HCT116 (cell line): ENCODE measurements at places on chromosomes 1 and 21. TPM values are rescaled to one million over a fixed set of nuclear protein-coding genes. Genes with fewer than 3 reads are reported as not detected.

DNA sequence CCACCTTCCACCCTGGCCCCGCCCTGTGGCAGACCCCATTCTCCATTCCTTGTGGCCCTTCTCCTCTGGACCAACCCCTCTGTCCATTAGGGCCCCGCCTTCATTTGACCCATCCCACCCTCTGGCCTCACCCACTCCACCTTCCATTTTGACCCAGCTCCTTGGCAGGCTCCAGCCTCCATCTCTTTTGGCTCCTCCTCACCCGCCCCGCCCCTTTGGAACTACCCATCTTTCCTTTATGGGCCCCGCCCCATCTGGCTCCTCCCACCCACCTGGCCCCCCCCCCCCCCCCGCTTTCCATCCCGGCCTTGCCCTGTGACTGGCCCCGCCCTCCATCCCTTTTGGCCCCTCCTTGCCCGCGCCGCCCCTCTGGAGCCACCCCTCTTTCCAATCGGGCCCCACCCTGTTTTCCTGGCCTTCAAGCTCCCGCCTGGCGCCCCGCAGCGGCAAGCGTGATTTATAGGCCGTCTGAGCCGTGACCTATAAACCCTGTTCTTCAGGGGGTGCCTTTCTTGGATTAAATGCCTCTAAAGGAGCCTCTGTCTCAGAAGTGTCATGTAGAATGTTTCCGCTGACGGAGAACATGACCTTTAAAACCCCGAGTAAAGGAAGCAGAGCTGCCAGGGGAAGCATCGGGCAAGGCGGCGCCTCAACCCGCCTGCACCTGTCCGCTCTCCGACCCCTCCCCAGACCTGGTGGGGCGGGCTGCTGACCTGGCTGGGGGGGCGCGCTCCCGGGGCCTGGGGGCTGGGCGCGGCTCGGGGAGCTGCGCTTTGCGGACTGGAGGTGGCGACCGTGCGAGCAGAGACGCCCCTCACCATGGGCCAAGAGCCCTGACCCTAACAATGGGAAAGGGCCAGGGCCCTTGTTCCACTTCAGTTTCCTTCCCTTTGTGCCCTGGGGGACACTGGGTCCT lies 178.0 kb downstream of the CAMTA1 start:
- peak overlapping the region; percentile 25 for H3K4me3 ChIP-seq
- peak overlapping the region; percentile 39; the same call in 1 of the 2 replicates for H3K27ac ChIP-seq
- DNase-seq, result peak; percentile 88
- peaks cover 27% of the 10 kb centered on the region for H3K4me1 ChIP-seq

DNA sequence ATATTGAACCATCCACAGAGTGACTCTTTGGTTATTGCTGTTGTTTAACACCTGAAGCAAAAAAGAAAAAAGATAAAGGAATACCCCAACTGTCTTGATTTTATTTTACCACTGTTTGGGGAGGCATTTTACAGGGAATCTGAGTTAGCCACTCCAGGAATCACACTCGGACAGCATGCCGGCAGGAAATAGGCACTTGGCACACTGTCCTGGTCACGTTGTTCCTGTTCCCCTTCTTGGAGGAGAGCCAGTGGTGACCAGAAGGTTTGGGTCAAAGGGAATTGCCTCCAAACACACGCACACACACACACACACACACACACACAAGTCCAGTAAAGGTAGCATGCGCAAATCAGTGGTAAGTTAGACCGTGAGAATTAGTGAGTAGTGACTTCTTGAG lies 13.8 kb downstream of the RGS4 start:
- no peak for DNase-seq
- H3K27ac ChIP-seq, result no peak overlapping the region
- H3K4me1 ChIP-seq, result peaks cover 6% of the 10 kb centered on the region; the same call in 1 of the 2 replicates
- no peaks in the 10 kb centered on the region for H3K27me3 ChIP-seq

CR2 gene
- 4.0 TPM for total RNA-seq

TENT5C gene
- total RNA-seq, result 1.4 TPM

DNA sequence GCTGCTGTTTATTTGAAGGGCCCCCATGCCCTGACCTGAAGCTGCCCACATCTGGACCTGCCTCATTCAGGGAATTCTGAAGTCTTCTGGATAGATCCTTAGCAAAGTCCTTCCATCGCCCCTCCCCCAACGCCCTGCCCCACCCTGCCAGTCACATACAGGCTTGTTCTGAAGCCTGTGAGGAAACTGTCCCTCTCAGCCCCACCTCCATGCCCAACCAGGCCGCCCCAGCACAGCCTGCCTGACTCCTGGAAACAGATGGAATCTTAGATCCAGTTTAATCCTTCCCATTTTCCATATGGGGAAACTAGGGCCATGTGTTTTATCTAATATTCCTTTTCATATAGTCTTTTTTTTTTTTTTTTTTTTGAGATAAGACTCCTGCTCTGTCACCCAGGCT lies 44.5 kb upstream of the GPR37L1 start:
- no peak overlapping the region for H3K4me3 ChIP-seq
- no peaks in the 10 kb centered on the region for H3K36me3 ChIP-seq
- no peak overlapping the region for H3K27ac ChIP-seq
- H3K27me3 ChIP-seq, result no peaks in the 10 kb centered on the region
- DNase-seq, result no peak
